Stimulated activated CD4-positive, alpha-beta T cell treated with anti-CD3 and anti-CD28 coated beads, TNF-alpha, amount 100 ng/mL, for 48 hours (primary cell): ENCODE measurements at places on chromosomes 2 and 18.

- no peak for DNase-seq
Observed at GRCh38 chr2:111678651-111679050, 205.3 kb downstream of the ANAPC1 start.

DNA sequence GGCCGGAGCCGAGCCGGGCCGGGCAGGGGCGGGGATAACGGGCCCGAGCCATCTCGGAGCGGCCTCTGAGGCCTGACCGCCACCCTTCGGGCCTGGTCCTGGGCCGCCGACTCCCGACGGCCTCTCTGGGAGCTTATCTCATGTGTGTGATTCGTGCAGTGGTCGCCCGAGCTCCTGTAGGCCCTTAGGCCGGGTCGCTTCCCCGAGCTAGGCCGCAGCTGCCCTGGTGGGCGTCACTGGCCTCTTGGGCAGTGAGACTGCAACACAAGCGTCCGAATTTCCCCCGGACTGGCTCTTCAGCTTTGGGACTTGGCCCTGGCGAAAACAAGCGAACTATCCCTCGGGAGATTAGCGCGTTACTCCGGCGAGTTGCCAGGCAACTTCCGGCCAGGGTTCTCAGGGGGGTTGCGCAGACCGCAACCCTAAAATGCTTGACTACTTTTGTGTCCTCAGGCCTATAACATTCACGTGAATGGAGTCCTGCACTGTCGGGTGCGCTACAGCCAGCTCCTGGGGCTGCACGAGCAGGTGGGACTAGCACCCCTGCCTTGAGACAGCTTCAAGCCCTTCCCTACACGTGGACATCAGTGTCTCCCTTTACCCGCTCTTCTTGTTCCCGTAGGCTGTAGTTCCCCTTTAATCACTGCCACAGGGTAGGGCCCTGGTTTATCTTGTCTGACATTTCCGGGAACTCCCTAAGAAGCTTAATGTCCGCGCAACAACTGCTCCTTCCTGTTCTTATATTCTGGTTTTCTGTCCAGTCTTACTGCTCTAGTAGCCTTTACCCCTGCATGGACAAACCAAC, 602 bp downstream of the SNX17 start:
- no peak for DNase-seq

DNA sequence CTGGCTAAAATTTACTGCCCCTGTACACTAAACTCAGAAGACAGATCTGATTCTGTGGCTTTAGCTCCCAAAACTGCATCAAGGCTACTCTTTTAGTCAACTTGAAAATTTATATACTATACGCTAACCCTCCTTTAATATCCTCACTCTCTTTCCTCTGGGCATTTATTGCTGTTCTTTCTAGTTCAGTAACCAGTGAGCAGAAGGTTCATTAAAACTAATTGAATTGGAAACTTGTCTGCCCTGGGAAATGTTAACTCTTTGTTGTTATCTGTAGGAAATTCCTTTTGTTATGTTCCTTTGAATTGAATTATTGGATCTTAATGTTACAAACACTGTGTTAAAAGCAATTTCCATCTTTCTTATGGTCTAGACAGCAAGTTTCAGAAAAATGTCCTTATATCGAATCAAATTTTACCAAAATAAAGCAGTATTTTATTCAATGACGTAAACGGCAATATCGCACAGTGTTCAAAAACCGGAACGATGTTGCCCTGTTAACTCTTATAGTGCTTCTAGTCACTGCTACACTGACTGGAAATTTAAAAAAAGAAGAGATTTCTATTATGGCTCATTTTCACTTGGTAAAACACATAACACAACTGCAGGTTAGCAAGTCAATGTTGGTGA, 168.3 kb downstream of the NR4A2 start:
- DNase-seq: no peak

DNA sequence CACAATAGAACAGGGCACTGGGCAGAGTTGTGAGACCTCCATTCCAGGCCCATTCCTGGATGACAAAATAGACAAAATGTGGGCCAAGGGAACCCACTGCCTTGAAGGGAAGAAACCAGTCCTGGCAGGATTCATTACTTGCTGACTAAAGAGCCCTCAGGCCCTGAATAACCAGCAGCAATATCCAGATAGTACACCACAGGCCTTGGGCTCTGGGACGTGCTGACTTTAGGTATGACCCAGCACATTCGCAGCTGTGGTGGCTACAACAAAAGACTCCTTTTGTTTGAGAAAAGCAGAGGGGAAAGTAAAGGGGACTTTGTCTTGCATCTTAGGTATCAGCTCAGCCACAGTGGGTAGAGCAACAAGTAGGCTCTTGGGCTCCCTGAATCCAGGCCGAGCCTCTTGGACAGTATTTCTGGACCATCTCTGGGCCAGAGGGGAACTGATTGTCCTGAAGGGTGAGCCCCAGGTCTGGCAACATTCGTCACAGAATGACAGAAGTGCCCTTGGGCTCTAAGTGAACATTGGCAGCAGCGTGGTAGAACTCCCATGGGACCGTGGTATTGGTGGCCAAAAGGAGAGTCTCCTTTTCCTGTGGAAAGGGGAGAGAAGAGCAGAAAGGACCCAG, 89.9 kb upstream of the CD226 start:
- DNase-seq: no peak

- DNase-seq: no peak
Observed at GRCh38 chr2:145495590-145495989, 975.7 kb upstream of the ZEB2 start.

DNA sequence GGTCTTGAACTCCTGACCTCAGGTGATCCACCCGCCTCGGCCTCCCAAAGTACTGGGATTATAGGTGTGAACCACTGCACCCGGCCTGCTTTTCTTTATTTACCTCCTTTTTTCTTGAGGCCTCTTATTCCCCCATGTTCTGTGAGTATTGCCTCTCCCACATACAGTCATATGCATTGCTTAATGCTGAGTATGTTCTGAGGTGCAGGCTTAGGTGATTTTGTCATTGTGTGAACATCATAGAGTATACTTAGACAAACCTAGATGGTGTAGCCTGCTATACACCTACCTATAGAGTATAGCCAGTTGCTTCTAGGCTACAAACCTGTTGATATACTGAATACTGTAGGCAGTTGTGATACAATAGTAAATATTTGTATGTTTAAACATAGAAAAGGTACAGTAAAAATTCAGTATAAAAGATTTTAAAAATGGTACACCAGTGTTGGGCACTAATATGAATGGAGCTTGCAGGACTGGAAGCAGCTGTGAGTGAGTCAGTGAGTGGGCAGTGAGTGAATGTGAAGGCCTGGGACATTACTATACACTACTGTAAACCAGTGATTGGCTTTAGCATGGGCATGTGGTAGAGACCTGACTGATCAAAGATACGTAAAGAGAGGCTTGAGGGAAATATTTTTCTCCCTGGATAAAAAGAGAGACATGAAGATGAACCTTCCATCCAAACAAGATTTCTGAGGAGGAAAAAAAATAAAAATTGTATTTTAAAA, 17.6 kb downstream of the SLC39A10 start:
- DNase-seq: no peak

GRCh38 chr2:64203858-64204632, 59.8 kb upstream of the PELI1 start:
- no peak for DNase-seq

DNA sequence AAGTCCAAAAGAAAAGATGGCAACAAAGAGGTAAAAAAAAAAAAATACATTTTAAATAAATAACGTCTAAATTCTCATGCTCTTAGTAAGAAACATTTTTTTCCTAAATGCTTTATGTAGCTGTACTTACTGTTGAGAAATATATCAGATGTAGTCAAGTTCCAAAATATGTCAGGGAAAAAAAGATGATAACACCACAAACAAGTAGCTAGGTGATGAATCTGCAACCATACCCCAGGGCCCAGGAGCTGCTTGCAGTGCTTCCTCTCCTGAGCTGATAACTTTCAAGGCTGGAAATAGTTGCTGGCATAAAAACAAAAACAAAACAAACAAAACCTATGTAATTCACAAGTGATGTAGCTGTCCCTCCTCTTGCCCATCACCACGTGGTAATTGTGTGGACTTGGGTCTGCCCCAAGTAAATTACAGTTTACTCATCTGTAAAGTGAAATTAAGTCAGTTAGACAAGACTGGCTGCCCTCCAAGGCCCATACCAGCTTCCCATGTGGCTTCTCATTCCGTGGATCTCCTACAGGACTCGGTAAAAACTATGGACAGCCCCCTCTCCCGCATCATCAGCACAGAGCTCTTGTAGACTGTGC, 82.6 kb downstream of the SP100 start:
- no peak for DNase-seq

- DNase-seq: no peak
Observed at GRCh38 chr18:43422518-43422917, 145.2 kb upstream of the SYT4 start.

GRCh38 chr2:144198116-144198515, 321.8 kb downstream of the ZEB2 start:
- DNase-seq: no peak

DNA sequence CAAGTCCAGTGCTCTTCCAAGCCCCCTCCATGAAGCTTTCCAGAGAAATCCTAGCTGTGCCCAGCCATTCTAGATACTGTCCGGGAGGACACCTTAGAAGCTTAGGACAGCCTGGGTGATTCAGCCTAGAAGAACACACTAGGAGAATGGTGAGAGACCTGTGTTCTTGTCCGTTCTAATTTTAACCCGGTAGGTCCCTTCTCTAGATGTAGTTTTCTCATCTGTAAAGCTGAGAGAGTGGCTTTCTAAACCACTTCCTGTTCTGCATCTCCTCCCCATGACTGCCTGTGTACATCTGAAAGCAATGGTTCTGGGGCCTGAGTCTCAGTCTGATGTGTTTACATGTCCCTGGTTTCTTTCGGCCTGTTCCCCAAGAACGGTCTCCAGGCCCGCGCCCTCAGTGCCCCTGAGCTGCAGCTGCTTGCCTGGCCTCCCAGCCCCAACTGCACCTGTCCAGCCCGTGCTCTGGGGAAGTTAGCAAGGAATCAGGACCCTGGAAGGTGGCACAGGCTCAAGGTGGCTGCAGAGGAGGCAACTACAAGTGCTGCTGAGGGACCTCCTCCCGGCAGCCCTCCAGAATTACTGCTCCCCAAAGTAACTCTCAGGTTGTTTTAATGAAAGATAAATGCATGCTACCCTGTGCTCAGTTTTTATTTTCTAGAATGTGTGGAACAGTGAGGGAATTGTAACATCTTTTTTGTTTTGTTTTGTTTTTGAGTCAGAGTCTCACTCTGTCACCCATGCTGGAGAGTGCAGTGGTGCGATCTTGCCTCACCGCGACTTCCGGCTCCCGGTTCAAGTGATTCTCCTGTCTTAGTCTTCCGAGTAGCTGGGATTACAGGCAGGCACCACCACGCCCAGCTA, 105.9 kb downstream of the LBH start:
- DNase-seq: no peak

- DNase-seq: no peak
Observed at GRCh38 chr18:49893036-49893435, 79.7 kb upstream of the ACAA2 start.

GRCh38 chr2:217731805-217732204, 271.0 kb downstream of the TNS1 start:
- DNase-seq: no peak

DNA sequence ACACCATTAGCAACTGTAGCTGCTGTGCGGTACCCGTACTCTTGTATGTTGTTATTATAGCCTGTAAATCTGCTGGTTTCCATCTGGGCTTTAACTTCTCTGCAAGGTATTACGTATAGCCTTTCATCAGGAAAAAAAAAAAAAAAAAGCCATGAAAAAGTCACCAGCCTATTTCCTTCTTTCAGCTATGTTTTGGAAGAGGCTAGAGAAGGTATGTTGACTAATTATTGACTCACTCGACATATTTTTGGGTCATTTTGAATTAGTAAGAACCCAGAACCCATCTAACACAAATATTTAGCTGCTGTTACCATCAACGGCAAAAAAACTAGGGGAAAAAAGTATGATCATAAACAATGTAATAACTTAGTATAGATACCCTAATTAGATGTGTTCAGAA, 1395.6 kb downstream of the SUCLG1 start:
- no peak for DNase-seq

DNA sequence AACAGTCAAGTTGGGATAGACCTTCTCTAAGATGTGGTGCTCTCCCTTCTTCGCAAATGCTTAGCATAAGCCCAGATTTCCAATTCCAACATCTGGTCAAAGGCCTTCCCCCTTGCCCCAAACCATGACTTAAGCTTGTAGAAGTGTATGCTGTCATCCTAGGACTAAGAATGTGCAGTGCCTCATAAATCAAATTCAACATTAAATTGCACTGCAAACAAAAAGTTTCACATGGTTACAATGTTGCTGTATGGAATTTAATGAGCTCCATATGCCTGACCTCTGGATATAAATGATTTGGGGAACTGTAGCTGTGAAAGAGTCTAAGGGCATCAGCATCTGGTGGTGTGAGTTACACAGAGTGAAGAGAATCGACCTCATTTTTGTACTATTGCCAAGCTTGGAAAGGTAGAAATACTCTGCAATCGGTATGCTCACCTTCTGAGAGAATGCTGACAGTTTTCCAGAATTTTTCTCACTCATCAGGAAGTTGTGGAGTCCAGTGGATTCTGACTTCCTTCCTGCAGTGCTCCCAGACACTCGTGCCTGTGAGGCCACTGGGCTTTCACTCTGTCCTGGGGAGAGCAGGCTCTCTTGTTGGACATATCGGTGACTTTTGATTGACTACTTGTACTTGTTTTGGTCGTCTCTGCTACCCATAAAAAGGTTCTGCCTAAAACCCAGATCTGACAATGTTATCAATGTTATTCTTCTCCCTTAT, 40.6 kb downstream of the FASTKD2 start:
- DNase-seq: no peak

- no peak for DNase-seq
Observed at GRCh38 chr18:44180683-44181082, 500.0 kb upstream of the SETBP1 start.

GRCh38 chr2:78077633-78078032, 555.5 kb upstream of the LRRTM4 start:
- DNase-seq: no peak

GRCh38 chr2:217669831-217670230, 333.0 kb downstream of the TNS1 start:
- no peak for DNase-seq

DNA sequence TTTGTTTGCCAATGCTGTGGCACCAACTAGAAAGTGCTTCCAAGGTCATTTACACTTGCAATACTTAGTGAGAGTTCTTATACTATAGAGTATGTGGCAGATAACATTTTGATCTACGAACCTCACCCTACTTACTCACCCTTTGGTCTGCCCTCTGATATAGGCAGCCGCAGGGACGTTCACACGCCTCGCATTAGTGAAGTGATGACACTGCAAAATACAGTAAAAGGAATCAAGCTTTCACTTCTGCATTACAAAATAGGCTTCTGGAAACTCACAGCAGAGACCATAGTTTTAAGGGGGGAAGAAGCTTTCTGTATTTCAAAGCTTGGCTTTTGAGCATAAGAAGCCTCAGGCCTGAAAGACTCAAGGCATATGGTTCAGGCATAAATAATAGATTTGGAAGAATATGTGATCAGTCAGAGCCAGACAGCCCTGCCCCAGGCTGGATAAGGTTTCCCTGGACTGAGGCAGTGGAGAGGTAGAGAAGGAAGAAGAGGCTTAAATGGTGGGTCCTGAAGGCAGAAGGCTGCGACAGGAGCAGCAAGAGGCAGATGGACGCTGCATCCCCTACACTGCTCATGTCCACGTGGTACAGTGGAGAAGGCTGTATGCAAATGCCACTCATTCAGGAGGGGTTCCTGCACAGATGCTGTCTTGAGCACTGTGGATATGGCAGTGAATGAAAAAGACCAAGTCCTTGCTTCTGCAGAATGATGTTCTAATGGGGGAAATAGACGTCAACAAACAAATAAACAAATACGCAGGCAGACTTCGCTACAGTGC, 63.1 kb downstream of the FECH start:
- DNase-seq: no peak
